ENCODE measurements at places on chromosomes 5 and 9.

- no peak for DNase-seq
Measured at GRCh38 chr5:172931001-172931536, 28.2 kb upstream of the RPL26L1 start.

DNA sequence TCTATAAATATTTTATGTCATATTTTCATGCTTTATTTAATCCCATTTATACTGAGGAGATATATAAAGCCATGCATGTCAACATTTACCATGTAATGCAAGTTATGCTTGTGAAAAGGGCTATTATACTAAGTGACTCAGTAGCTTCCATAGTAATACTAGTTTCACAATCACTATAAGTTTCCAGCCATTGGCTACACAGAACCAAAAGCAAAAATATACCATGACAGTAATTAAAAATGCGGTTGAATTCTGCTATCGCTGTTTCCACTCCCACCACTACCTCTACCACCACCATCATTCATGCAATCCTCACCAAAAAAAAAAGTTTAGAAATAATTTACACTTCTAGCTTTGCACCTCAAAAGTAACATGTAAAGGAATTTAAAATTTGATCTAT is 60.2 kb downstream of the MLLT3 start:
- DNase-seq, result no peak

GRCh38 chr5:109318455-109319108 is 91.2 kb downstream of the PJA2 start:
- DNase-seq, result no peak

DNA sequence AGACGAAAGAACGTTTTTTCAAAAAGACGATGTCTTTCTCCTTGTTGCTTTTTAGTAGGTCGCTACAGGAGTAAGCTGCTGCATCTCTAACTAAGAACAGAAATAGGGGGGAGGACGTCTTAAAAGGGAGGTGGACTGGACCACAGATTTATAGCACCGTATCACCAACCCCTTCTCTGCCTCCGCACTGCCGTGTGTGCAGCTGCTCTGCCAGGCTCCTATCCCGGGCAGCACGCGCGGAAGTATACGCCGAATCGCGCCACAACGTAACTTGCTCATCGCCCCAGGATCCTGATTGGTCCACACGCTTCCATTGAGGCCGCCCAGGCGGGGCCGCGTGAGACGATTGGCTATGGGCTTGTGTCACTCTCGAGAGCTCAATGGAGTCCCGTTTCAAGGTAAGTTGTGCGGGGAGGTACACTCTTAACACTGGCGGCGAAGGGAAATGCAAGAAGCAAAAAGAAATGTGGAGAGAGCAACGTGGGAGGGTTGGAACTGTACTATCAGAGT is at the start of gene ELAVL2:
Gene ELAVL2, minus strand, starts transcription at position 121 of the 510 bp plus-strand sequence. CDS start 64,006 bp downstream, outside the sequence.
- DNase-seq, result peak; percentile 49

GRCh38 chr5:65577141-65577540 is 14.0 kb downstream of the PPWD1 start:
- DNase-seq, result no peak

- no peak for DNase-seq
Measured at GRCh38 chr9:136231478-136232297, 13.9 kb downstream of the QSOX2 start.

Data from activated naive CD4-positive, alpha-beta T cell treated with anti-CD3 and anti-CD28 coated beads, Interleukin-2, amount 50 U/mL, for 16 hours (primary cell).